ENCODE measurements at places on chromosomes 1 and 21.
A peak's percentile ranks its signal among the peaks of the same experiment; 100 is the strongest.

DNA sequence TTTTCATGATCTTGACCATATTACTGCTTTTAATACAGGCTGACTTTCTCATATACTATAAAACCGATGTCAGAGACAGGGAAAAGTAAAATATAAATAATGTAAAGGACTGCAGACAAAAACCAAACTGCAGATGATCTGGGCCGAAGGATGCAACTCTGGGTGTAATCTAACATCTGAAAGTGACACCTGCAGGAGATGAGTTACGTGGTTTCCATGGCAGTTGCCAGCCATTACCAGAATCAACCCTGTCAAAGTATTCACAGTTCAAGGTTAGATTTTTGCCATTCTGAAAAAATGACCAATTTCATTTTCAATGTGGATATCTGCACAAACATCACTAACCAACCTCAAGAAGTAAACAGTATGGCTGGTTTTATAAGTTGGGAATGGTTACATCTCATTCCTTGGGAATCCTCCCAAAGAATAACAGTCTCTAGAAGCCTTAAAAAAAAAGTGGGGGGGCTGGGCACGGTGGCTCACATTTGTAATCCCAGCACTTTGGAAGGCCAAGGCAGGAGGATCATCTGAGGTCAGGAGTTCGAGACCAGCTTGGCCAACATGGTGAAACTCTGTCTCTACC is 27.7 kb downstream of the DNAJC11 start:
- peaks cover 43% of the 10 kb centered on the region for H3K36me3 ChIP-seq
- H3K4me1 ChIP-seq = no peaks in the 10 kb centered on the region
- no peak overlapping the region for H3K27ac ChIP-seq

DNA sequence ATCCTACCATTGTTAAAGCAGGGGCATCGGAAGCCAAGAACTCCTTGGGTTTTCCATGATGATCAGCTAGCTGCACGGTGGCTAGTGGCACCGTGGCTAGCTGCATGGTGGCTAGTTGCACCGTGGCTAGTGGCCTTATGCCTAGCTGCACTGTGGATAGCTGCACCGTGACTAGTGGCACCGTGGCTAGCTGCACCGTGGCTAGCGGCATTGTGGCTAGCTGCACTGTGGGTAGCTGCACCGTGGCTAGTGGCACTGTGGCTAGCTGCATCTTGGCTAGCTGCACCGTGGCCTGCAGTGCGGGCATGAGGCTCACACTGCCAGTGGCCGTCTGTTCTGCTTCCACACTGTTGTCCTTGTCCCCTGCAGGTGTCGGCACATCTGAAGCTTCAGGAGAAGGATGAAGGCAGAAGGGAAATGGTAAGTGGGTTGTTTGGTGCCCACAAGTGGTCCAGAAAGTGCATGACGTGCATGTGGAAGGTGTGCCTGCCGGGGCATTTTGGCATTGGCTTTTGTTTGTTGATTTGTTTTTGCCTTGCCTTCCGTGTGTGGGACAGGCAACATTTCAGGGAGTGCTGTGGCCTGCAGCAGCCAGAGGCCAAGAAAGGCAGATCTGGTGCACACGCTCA is 38.6 kb downstream of the TFF3 start:
- no peaks in the 10 kb centered on the region for H3K36me3 ChIP-seq
- no peak for DNase-seq
- no peak overlapping the region for H3K4me3 ChIP-seq
- no peaks in the 10 kb centered on the region for H3K27me3 ChIP-seq

GRCh38 chr1:208100906-208101305 is 143.3 kb downstream of the PLXNA2 start:
- no peaks in the 10 kb centered on the region for H3K4me1 ChIP-seq
- H3K27ac ChIP-seq = no peak overlapping the region
- no peak for DNase-seq
- H3K4me3 ChIP-seq = no peak overlapping the region
- H3K27me3 ChIP-seq = no peaks in the 10 kb centered on the region
- H3K36me3 ChIP-seq = no peaks in the 10 kb centered on the region

DNA sequence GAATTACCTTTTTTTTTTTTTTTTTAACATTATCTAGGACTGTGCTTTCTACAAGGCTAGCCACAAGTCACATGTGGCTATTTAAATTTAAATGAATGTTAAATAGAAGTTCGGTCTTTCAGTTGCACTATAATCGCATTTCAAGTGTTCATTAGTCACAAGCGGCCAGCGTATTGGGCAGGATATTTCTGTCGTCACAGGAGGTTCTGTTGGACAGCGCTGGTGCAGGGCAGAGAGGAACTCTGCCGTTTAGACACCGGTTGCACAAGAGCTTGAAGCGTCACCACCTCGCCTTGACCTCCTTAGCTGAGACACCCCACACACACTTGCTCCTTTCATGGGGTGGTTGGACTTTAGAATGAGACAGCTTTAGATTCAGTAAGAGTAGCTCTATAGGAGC is 64.1 kb downstream of the BACE2 start:
- no peak overlapping the region for H3K27ac ChIP-seq
- no peak overlapping the region for H3K4me3 ChIP-seq
- no peak for DNase-seq
- peaks cover 3% of the 10 kb centered on the region for H3K27me3 ChIP-seq
- peaks cover 10% of the 10 kb centered on the region for H3K4me1 ChIP-seq

- H3K27me3 ChIP-seq = peaks cover 5% of the 10 kb centered on the region
- H3K36me3 ChIP-seq = no peaks in the 10 kb centered on the region
- no peak overlapping the region for H3K4me3 ChIP-seq
Measured at GRCh38 chr1:92820024-92820423, 11.8 kb upstream of the RPL5 start.

- DNase-seq = no peak
- H3K36me3 ChIP-seq = no peaks in the 10 kb centered on the region
- H3K27ac ChIP-seq = no peak overlapping the region
- peaks cover 19% of the 10 kb centered on the region for H3K4me1 ChIP-seq
Measured at GRCh38 chr1:51214615-51215131, 21.4 kb upstream of the RNF11 start.

DNA sequence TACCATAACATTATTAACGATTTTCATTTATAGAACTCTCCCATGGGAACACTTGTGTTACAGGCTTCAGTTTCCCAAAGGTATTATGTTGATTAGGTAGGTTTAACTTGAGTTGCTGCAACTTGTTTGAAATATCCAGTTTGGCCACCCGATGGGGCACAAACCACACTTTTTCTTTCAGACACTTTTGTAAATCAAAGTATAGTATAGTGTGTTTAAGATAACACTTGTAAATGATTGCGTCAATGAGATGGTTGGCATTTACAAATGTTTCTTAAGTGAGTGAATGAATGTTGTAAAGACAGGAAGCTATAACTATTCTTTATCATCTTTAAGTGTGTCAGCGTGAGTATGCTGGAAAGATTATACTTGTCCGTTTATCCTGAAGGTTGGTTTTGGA is 4.3 kb downstream of the XPR1 start:
- H3K36me3 ChIP-seq = peaks cover 4% of the 10 kb centered on the region
- DNase-seq = no peak
- H3K27me3 ChIP-seq = no peaks in the 10 kb centered on the region

GRCh38 chr1:26717017-26717491 is 21.2 kb downstream of the ARID1A start:
- no peak for DNase-seq
- H3K27me3 ChIP-seq = no peaks in the 10 kb centered on the region
- peaks cover 60% of the 10 kb centered on the region for H3K36me3 ChIP-seq
- peak overlapping the region; percentile 12 for H3K27ac ChIP-seq
- no peak overlapping the region for H3K4me3 ChIP-seq

GRCh38 chr1:89633800-89634625 is 1.1 kb downstream of the LRRC8C start:
- H3K36me3 ChIP-seq = peaks cover 43% of the 10 kb centered on the region
- H3K27me3 ChIP-seq = no peaks in the 10 kb centered on the region

DNA sequence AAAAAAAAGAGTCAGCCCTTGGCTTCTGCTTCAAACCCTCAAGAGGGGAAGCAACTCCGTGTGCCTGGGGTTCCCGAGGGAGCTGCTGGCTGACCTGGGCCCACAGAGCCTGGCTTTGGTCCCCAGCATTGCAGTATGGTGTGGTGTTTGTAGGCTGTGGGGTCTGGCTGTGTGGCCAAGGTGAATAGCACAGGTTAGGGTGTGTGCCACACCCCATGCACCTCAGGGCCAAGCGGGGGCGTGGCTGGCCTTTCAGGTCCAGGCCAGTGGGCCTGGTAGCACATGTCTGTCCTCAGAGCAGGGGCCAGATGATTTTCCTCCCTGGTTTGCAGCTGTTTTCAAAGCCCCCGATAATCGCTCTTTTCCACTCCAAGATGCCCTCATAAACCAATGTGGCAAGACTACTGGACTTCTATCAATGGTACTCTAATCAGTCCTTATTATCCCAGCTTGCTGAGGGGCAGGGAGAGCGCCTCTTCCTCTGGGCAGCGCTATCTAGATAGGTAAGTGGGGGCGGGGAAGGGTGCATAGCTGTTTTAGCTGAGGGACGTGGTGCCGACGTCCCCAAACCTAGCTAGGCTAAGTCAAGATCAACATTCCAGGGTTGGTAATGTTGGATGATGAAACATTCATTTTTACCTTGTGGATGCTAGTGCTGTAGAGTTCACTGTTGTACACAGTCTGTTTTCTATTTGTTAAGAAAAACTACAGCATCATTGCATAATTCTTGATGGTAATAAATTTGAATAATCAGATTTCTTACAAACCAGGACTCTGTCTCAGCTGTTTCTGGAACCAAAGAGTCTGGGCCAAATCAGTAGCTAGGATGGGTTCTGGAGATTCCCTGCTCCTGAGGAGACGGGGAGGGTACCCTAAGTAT is 26.8 kb upstream of the KDM4A start:
- no peak overlapping the region for H3K27ac ChIP-seq
- no peak overlapping the region for H3K4me3 ChIP-seq
- H3K36me3 ChIP-seq = no peaks in the 10 kb centered on the region
- no peak for DNase-seq
- no peaks in the 10 kb centered on the region for H3K4me1 ChIP-seq
- no peaks in the 10 kb centered on the region for H3K27me3 ChIP-seq

GRCh38 chr1:76161451-76161850 is 86.9 kb downstream of the ST6GALNAC3 start:
- H3K4me1 ChIP-seq = no peaks in the 10 kb centered on the region
- DNase-seq = no peak
- H3K4me3 ChIP-seq = no peak overlapping the region
- H3K36me3 ChIP-seq = no peaks in the 10 kb centered on the region

DNA sequence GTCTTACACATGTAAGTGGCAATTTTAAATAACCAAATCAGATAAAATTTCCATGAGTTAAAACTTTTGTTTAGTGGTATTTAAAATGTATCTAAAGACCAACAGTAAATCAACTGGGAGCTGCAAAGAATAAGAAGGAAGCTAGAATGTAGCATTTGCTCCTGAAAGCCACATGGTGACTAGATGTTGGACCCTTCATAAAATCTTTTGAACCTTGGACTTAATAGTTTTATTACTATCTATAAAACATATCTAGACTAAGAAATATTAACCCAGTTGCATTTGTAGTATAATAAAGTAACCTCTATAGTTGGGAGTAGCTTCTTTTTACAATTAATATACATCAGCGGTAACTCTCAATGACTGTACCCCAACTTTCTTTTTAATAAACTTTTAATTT is 72.1 kb downstream of the UBE4B start:
- no peaks in the 10 kb centered on the region for H3K27me3 ChIP-seq
- DNase-seq = no peak
- H3K36me3 ChIP-seq = peaks cover 17% of the 10 kb centered on the region
- H3K4me1 ChIP-seq = no peaks in the 10 kb centered on the region

DNA sequence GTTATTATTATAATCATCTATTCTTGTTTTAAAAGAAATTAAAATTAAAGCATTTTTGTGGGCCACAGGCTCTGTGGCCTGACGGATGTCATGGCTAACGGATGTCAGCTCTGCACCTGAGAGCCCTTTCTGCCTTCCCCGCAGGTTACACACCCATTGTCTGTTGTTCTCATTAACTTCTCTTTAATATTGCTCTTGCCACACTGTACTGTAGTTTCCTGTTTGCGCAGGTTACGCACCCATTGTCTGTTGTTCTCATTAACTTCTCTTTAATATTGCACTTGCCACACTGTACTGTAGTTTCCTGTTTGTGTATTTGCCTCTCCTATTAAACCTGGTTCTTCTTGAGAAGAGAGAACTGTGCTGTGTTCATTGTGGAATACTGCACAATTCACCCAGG is 294.4 kb upstream of the PLXNA2 start:
- H3K27ac ChIP-seq = no peak overlapping the region
- no peak overlapping the region for H3K4me3 ChIP-seq
- H3K36me3 ChIP-seq = no peaks in the 10 kb centered on the region
- H3K27me3 ChIP-seq = peaks cover 5% of the 10 kb centered on the region
- H3K4me1 ChIP-seq = no peaks in the 10 kb centered on the region
- DNase-seq = no peak

DNA sequence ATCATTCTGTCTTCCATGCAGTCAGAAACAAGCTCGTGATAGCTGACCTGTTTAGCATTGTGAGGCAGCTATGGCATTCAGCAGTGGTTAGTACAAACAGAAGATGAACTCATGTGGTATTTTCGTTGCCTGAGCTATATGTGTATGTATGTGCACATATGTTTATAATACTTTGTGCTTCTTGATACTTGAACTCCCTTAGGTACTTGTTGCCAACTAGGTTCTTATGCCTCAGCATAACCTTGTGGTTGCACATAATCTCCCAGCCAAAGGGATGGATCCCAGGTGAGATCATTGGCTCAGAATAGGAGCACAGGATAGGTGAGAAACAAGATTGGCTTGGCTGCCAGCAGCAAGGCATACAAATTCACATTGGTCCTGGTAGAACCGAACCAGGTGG is 86.1 kb downstream of the VPS26C start:
- DNase-seq = no peak
- H3K27ac ChIP-seq = no peak overlapping the region
- peaks cover 51% of the 10 kb centered on the region for H3K36me3 ChIP-seq
- no peaks in the 10 kb centered on the region for H3K27me3 ChIP-seq

- H3K27me3 ChIP-seq = no peaks in the 10 kb centered on the region
- no peak overlapping the region for H3K27ac ChIP-seq
- no peaks in the 10 kb centered on the region for H3K4me1 ChIP-seq
- H3K4me3 ChIP-seq = no peak overlapping the region
- no peaks in the 10 kb centered on the region for H3K36me3 ChIP-seq
Measured at GRCh38 chr1:70922196-70922595, 125.4 kb downstream of the PTGER3 start.

DNA sequence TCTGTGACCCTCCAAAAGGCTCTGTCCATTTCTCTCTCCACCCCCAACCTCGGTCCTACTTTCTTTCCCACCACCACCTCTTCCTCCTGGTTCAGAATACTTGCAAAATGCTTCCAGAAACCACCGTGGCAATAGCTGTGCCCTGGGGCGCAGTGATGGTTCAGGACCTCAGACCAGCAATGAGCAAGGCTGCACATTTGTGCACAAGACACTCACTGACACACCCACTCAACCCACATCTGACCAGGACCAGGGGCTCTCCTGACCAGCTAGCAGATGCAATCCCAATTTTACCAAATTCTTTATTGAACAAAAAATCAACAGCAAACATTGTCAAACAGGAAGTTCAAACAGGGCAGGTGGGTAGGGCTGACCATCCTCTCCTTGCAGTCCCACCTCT is 25.7 kb downstream of the SPOCD1 start:
- H3K27ac ChIP-seq = no peak overlapping the region
- H3K36me3 ChIP-seq = no peaks in the 10 kb centered on the region
- H3K4me3 ChIP-seq = no peak overlapping the region
- peaks cover 9% of the 10 kb centered on the region for H3K4me1 ChIP-seq
